ENCODE measurements at places on chromosomes 5 and 9.

GRCh38 chr5:14326035-14326903 lies 183.1 kb downstream of the TRIO start:
- DNase-seq: no peak

- DNase-seq: peak; percentile 52
Measured at GRCh38 chr5:172860520-172861443, 26.7 kb downstream of the ERGIC1 start.

DNA sequence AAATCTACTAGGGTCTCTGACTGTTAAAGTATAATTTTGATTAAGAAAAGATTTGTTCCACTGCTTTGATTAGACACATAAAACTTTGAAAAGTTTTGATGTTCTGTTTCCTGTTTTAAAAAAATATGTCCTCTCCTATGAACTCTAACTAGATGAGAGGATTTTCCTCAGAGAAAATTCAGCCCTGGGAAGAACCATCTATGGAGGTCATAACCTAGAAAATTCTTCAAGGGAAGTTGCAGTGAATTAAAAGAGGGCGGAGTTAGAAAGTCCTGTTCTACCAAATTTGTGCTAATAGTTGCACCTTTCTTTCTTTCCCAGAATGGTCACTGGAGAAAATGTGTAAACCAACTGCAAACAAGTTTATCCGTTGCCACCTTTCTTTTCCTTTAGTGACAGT lies 27.7 kb downstream of the PIK3R1 start:
- no peak for DNase-seq

DNA sequence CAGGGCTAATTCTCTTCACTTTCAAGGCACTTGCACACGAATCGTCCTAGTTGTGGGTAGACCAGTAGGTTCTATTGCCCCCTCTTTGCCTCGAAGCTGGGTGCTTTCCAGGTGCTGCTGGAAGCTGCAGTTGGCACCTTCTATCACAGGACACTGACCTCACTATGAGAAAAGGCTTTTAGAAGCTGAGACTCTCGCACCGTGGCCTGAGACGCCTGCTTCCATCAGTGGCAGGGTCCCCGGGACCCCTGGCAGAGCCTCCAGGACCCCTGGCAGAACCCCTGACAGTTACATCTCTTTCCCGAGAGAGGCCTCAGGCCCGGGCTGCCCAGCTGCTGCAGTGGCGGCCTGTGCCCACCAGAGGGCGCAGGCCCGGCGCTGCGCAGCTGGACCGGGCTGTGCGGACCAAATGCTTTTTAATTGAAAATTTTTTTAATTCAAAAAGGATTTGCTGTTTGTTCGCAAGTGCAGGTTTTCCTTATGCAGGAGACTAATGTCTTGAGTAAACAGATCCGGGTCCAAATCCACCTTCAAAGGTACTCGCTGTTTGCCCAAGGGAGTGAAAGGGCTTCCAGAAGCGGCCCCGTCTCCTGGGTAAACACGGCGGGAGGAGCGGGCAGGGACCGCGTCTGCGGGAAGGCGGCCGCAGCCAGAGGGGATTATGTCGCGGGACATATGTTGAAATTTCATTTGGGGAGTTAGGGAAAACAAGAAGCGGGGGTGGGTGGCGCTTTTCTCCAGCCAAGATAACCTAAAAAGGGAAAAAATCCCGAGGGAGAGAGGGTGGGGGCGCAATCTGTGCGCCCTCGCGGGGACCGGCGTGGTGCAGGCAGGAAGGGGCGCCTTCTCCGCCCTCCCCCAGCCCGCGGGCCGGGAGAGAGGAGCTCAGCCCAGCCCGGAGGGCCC lies 114.5 kb upstream of the LMX1B start:
- no peak for DNase-seq

DNA sequence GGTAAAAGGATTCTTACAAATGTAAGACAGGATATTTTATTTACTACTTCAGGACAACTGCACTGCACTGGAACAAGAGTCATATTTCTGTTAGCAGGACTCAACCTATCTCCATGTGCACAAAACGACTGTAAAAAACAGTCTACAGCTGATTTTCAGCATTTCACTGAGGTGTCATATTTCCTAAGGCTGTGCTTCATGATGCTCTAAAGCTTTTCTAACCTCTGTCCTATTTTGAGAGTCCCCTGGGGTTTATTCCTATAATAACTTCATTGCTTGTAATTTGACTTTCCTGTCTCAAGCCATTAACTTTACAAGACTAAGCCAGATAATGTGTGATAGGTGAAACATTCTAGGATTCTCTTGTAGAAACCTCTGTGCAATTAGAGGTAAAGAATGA lies 472.3 kb downstream of the HINT1 start:
- DNase-seq: no peak

- DNase-seq: no peak
Measured at GRCh38 chr5:135186662-135187522, 152.9 kb upstream of the PITX1 start.

DNA sequence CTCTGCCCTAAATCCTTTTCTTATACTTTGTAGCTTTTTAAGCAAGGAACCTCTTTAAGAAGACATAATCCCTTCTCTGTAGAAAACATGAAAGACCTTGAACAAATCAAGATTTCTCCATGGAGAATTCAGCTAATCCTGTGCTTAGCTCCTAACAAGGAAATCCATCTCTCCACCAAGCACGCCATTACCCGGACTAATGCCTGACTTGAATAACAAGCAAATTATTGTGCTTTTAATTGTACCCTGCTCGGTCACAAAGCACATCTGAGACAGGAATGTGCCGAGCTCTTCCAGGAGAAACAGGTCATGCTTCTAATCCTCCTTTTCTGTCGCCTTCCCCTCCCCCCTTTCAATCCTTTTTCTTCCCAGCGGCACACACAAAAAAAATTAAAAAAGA lies 141.3 kb downstream of the PSAT1 start:
- no peak for DNase-seq

- no peak for DNase-seq
Measured at GRCh38 chr9:125829743-125830142, 82.6 kb downstream of the PBX3 start.

- DNase-seq: no peak
Measured at GRCh38 chr9:92752812-92753404, 11.7 kb downstream of the BICD2 start.

GRCh38 chr5:67426961-67427849 lies 230.6 kb upstream of the CD180 start:
- no peak for DNase-seq

DNA sequence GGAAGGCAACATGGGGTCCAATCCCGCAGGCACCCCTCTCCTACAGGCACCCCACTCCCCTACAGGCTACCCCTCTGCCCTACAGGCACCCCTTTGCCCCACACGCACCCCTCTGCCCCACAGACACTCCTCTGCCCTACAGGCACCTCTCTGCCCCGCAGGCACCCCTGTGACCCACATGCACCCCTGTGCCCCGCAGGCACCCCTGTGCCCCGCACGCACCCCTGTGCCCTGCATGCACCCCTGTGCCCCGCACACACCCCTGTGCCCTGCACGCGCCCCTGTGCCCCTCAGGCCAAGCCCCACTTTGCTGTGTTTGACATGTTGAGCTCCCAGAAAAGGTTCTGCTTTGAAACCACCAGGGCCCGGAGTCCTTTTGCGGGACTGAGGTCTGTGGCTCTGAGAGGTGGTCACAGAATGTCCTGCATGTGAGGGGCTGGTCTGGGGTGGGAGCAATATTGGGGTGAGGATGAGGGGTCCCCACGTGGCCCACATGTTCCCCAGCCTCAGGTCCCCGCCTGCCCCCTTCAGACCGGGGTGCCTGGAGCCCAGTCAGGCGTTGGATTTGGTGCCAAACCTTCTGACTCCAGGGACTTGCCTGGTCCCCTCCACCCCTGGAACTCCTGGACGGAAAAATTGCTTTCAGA lies 616 bp upstream of the QRFP start:
- no peak for DNase-seq

- no peak for DNase-seq
Measured at GRCh38 chr5:38557308-38557710, 863 bp upstream of the LIFR start.

DNA sequence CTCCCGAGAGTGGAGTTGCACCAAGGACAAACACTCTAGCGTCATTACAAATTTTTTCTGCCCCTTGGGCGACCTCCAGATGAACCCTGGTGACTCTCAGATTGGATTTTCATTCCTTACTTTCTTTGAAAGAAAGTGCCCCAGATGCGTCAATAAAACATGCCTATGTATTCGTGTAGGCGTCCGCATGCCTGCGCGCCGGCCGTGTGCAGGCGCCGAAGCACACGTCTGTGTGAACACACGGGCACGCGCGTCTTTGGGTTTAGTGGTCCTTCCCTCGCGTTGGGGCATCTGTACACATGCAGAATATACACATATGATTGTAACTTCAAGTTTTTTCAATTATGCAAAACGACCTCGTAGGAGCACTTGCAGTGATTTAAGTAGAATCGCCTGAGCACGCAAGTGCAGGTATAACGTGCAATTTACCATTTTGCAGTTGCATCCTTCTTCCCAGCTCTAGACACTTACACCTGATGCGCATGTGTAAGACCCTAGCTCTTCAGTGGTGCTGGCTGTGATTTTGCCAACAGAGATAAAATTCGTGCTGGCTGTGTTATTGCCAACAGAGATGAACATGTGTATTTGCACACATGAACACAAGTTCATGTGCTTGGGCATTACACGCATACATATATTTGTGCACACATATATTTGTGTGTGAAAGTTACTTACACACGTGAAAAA lies 1.9 kb upstream of the LHX2 start:
- DNase-seq: no peak

DNA sequence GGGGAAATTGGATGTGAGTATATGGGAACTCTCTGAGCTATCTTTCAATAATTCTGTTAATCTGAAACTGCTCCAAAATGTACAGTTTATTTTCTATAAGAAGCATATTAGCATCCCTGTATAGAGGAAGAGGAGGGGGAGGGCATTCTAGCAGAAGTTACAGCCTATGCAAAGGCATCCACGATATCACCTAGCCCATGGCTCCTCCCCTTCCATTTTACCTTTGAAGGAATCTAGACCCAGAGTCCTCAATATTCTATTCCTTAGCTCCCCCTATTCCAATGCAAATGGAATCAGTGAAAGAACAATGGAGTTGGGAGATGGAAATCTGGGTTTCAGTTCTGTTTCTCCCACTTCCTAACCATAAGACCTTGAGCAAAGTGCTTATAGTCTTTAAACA lies 132.9 kb upstream of the IFNE start:
- no peak for DNase-seq

- DNase-seq: no peak
Measured at GRCh38 chr9:76266649-76267283, 127.5 kb downstream of the RFK start.
